LHCN-M2 (cell line): ENCODE measurements at places on chromosomes 7 and 10. TPM values are rescaled to one million over a fixed set of nuclear protein-coding genes. Genes with fewer than 3 reads are reported as not detected.

DNA sequence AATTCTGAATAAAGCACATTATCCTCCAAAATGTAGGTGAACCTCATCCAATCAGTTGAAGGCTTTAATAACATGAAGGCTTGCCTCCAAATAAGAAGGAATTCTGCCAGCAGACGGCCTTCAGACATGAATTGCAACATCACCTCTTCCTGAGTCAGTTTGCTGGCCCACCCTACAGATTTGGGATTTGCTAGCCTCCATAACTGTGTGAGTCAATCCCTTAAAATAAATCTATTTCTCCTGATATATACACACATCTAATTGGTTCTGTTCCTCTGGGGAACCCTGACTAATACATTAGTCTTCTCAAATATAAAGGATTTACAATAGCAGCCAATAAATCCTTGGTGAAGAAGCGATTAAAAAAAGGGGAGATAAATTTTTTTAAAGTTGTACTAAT is 34.8 kb upstream of the OSBPL3 start:
- peak; percentile 80 for DNase-seq

- no peak for DNase-seq
These were observed 88.2 kb upstream of the AUTS2 start for GRCh38 chr7:69510114-69510513.

GRCh38 chr10:77571490-77571889 is 66.1 kb downstream of the KCNMA1 start:
- DNase-seq: no peak

- no peak for DNase-seq
These were observed 24.6 kb upstream of the GLCCI1 start for GRCh38 chr7:7943951-7944350.

Gene ELN
- 2.1 and 3.3 TPM in 2 replicates for total RNA-seq

DNA sequence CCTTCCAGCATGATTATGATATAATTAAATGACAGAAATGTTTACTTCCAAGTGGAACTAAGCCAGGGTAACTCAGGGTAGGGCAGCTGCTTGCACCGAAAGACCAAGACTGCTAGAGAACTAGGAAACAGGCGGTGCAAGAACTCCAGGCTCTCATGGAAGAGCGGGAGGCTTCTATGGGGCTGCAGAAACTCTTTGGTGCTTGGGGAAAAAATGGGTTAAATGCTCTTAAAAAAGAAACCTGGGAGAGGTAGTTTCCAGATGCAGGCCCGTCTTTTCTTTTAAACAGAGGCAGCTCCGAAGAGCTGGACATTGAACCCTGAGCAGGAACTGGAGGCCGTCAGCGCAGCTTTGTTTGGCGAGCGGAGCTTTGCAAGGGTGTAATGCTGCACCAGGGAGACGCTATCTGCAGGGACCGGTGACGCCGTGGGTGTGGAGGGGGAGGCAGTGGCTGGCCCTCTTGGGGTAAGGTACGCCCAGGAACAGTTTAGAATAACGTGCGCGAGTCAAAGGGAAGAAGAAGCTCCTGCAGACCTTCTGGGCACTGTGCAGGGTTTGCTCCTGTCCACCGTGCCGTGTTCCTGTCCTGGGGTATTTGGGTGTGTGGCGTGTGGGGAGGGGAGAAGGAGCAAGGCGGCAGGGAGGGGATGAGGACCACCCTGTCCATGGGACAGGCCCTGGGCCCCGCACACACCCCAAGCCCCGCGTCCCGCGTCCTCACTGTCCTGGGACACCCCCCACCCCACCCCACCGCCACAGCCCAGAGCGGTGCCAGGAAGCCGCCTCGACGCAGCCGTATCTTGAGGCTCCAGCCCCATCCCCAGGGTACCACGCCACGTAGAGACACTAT is 59.0 kb downstream of the EGFR start:
- no peak for DNase-seq

DNA sequence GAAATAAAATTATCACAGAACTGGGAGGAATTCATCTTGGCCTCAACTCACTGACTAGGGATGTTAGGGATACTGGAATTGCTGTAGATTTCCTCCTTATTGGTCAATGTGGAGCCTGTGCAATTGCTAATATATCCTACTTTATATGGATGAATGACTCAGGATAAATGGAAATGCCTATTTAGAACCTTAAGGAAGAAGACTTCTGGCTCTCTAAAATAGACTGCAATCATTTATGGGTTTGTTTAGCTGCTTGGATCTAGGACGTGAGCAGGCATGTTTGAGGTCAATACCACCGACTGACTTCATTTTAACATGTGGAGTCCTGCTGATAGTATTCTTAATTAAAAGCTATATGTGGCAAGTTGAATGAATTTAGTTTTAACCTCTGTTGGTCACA is 1040.1 kb upstream of the LRRN3 start:
- DNase-seq: no peak
